ENCODE measurements at places on chromosomes 7 and 10.

GRCh38 chr10:26800468-26800867 lies 60.3 kb downstream of the ABI1 start:
- no peak for DNase-seq

DNA sequence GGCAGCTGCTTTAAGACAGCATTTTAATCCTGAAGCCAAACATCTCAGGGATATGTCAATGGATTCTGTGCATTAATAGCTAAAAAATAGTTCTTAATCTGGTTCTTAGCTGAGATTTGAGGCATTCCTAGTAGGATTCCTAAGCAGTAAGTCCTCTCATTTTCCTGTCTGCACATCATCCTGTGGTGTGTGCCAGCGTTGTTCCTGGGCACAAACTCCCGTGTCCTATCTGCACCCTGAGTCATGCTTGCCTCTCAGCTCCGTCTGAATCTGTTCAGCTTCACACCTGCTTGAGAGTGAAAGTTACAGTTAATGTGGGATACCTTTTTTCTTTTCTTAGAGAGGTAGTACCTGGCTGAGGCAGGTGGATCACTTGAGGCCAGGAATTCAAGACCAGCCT lies 19.5 kb downstream of the BAG3 start:
- DNase-seq: no peak

DNA sequence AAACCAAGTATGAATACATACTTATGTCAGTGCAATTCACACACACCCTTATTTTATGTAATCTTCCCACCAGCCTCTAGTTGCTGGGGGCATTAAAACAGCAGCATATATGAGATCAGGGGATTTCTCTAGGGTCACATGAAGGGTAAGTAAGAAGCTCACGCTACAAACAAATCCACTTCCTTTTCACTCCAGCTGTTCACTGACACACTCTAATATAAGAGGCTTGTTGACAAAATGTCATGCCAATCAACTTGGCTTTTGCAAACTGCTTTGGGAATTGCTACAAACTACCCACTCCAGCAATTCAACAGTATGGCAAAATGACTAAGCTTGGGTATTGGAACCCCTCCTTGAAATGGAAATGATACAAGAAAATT lies 10.3 kb downstream of the FAM3C start:
- peak; percentile 40 for DNase-seq

DNA sequence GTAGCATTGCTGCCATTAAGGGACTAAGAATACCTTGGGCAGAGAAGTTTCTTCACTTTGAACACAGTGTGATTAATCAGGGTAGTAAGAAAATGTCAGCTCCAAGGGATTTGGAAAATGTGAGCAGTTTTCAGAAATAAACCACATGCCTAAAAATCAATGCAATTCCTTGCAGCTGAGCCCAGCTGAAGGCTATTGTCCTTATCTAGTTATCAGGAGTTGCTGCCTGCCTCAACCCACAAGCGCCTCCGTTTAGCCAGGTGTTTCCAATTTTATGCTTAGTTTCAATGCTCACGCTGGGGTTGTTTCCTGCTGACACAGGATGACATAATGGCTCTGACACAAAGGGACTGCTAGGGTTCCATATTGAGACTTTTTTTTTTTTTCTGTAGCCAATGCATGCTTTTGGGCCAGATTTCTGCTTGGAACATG lies 132.3 kb upstream of the ANK3 start:
- DNase-seq: no peak

- no peak for DNase-seq
Observed at GRCh38 chr7:93955304-93955703, 33.8 kb downstream of the GNG11 start.

- DNase-seq: no peak
Observed at GRCh38 chr7:4025210-4025609, 656.9 kb upstream of the FOXK1 start.

DNA sequence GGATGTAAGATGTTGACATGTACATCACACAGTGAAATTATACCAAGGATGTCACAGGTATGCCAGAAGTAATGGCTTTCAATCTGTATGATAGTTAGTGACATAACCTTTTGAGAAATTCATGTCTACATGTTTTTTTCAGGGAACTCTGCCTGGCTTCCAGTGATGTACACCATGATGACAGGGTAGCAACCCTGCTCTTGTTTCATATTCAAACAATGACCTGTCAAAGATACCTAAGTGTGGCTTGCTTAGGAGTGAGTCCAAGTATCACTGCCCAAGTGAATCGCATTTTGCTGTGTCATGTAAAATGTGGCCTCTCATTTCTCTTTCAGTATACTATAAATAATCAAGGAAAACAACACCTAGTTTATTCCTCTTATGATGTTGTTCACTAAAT lies 205.8 kb upstream of the DKK1 start:
- no peak for DNase-seq

DNA sequence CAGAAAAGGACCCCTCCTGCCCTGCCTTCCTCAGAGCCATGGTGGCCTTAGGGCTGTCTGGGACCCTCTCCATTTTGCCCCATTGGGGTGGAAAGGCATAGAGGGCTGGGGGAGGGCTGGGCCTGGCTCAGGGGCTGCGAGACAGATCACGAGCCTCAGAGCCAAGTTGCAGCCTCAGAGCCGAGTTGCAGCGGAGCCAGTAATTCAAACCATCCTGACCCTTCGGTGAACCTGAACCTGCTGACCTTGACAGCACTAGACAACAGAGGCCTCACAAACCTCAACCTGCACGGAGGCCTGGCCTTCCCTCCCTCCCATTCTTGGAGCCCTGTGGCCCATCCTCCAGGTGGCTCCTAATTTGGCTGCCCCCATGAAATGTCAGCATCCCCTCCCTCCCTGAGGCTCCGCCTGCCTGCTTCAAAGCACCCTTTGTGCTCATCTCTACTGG lies 45.4 kb downstream of the PAX2 start:
- no peak for DNase-seq

DNA sequence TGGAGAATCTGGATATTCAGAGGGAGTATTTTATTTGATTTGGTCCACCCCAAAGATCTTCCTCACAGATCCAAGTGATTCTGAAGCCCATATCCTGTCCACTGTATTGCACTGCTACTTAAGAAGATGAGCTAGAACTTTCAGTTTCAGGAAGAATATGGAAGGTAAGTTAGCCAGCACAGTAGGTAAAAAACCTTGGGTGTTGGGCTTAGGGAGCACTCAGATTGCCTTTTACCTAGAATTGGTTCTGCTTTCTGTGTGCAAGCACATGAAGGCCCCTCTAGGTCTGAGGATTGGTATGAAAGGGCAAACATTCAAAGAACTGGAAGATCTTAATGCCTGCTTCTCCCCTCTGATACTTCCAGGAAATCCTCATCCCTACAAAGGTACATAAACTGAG lies 146.7 kb upstream of the COL1A2 start:
- DNase-seq: no peak

- no peak for DNase-seq
Observed at GRCh38 chr10:1538531-1539061, 198.7 kb downstream of the ADARB2 start.

DNA sequence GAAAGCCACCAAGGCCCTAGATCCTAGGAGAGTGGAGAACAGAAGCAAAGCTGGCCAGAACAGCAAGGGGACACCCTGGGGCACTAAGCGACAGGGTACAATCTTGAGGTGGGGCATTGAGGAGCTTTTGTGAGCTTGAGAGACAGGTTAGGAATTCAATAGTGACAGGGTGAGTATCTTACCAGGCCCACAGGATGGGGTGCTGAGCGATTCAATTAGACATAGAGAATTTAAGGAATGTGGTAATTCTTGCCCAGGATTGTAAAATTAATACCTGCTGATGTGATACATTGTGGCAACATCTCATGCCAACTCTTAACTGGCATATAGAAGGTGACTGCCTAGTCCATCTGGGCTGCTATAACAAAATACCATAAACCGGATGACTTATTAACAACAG lies 14.0 kb downstream of the RBP3 start:
- DNase-seq: no peak

- DNase-seq: no peak
Observed at GRCh38 chr10:116972131-116972530, 32.9 kb downstream of the SHTN1 start.

DNA sequence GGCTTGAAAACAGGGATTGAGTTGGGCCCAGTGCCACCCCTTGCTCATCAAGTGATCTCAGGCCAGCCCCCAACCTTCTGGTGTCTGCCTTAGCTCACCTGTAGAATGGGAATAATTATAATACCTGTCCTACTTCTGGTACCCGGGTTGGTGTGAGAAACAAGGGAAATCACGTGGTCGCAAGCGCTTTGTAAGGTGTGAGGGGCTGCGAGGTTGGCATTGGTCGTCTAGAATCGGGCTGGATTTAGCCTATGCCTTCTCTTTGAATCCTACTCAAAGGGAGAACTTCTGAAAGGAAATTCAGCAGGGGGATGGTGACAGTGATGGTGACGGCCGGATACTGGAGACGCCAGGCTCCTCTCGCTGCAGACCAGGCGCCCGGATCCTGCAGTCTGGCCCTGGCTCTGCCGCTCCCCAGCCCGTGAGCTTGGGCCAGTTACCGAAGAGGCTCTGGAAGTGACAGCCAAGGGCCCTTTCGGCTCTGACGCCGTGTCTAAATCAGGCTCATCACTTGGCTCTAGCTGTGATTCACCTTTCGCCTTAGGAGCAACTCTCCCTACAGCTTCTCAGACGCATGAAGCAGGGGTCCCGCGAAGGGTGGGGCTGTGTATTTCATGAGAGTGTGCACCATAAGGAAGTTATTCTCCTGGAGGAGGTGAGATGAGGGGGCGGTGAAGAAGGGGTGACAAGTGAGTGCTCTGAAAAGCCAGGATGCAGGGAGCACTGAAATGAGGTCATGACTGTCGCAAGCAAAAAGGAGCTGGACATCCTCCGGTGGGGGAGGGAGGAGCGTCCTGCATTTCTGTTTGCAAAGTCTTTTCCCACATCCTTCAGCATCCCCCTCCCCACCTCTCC lies 4.0 kb upstream of the CREB5 start:
- no peak for DNase-seq

- peak; percentile 28 for DNase-seq
Observed at GRCh38 chr7:90595801-90596670, at the start of gene CDK14. Gene CDK14, plus strand, starts transcription at chr7:90596321. Its CDS starts 307 bp downstream, at chr7:90596628.

DNA sequence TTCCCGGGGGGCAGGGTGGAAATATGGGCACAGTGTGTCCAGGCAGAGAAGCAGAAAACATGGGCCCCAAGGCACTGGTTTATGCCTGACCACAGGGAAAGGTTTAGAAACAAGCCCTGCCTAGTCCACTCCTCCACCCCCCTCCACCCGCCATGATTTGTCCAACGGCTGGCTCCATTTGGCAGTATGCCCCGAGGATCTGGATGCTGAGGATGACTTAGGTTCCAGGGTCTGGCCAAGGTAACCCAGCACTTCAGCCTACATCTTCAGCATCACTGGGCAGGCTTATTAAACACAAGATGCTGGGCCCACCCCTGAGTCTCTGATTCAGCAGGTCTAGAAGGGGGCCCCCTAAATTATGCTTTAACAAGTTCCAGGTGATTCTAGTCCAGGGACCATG lies 121.9 kb downstream of the RALA start:
- DNase-seq: no peak

GRCh38 chr10:78200686-78201085 lies 167.0 kb downstream of the RPS24 start:
- DNase-seq: no peak

GRCh38 chr7:157668221-157668883 lies 331.5 kb downstream of the DNAJB6 start:
- DNase-seq: no peak

DNA sequence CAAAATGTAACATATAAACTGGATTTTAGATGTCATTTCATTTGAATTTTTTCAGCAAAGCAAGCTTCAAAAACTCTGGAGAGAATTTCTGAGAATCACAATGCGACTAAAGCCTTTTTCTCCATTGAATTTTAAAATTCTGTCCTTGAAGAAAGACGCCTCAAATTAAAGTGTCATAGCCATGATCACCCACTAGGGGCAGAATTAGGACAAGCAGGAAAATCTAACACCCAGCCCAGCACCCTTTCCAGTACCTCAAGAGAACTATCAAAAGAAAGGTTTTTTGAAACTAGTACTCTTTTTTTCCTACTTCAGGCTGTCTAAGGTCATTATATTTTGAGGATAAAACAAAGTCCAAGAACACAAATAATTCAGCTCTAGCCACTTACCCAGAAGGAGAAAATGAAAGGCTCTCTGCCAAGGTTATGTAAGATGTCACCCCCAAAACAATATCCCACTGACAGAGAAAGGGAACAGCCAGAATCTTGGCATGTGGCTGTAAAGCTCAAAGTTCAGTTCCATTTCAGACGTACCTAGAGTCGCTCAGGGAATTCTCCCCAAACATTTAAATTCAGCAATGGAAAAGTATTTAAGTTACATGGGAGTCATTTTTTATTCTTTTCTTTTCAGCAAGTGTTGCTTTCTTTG lies 299.4 kb downstream of the SNX13 start:
- peak; percentile 34 for DNase-seq

- DNase-seq: no peak
Observed at GRCh38 chr7:47783456-47784223, 164.6 kb downstream of the PKD1L1 start.

- DNase-seq: no peak
Observed at GRCh38 chr7:44275957-44276570, 49.3 kb downstream of the CAMK2B start.

DNA sequence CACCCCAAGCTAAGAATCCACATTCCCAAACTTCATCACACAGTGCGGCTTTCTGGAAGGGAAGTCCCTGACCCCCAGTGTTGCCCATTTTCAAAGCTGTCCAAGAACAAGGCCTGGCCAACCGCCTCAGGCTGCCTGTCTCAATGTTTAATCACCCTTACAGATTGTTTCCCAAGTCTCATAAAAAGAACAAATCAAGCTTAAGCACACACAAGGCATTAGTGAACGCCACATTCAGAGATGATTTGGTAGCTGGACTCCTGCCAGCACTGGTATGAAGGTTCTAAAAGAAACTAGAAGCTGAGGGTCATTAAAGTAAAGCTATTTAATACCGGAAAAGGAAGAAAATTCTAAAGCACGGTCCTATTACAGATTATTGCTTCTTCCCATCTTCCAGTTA lies 35.6 kb downstream of the C10orf90 start:
- no peak for DNase-seq

GRCh38 chr7:22672846-22673680 lies 53.9 kb upstream of the IL6 start:
- no peak for DNase-seq

GRCh38 chr10:71864911-71865361 lies 13.9 kb upstream of the PSAP start:
- no peak for DNase-seq

- DNase-seq: no peak
Observed at GRCh38 chr10:85649461-85649860, 717.1 kb downstream of the GRID1 start.

- no peak for DNase-seq
Observed at GRCh38 chr7:105270117-105270516, 118.6 kb downstream of the SRPK2 start.

DNA sequence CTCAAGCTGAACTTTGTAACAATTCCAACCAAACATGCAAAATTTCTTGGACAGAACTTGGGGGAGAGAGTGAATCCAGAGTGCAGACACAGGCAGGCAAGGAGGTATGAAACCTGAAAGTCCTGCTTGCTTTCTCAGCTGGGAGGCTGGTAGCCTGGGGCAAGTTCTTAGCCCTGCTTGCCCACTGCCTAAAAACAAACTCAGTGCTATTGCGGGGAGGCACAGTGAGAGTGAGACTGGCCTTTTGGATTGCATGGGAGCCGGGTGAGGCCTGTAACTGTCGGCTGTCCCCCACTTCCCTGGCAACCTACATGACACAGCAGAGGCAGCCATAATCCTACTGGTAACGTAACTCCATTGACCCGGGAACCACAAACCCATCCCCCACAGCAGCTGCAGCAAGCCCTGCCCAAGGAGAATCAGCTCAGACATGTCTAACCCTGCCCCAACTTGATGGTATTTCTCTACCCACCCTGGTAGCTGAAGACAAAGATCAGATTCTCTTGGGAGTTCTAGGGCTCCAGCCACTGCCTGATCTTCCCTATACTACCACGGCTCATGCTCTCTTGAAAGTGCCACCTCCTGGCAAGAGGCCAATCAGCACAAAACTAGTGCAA lies 663.6 kb downstream of the GRM8 start:
- DNase-seq: no peak

Data from CD4-positive, alpha-beta T cell treated with Interleukin-21 for 1 hour (primary cell).